ENCODE measurements at places on chromosomes 12 and 14.

DNA sequence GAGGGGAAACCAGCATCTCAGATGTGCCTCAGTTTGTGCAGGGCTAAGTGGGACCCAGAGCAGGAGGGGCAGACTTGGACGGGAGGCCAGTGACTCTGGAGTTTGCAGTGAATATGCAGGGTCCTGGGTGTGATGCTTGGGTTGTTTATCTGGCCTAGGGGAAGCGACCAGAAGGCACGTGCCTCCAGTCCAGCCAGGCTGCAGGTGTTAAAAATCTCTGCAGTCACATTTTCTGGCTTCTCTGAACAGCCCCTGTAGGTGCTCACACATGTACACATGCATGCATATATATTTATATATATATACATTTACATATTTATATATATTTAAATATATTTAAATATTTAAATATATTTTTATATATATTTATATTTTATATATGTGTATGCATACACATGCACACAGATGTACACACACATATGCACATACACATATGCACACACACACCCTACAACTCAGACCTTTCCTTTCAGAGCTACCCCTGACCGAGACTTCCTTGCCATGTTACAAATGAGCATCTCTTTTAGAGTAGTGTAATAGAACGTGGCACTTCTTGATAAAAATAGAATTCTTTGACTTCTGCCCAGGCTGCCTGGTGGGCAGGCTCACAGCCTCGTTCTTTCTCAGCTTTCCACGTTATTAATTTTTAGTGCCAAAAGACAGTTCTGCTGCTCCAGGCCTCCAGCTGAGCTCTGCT lies 26.8 kb upstream of the TCL1B start:
- DNase-seq, result no peak

DNA sequence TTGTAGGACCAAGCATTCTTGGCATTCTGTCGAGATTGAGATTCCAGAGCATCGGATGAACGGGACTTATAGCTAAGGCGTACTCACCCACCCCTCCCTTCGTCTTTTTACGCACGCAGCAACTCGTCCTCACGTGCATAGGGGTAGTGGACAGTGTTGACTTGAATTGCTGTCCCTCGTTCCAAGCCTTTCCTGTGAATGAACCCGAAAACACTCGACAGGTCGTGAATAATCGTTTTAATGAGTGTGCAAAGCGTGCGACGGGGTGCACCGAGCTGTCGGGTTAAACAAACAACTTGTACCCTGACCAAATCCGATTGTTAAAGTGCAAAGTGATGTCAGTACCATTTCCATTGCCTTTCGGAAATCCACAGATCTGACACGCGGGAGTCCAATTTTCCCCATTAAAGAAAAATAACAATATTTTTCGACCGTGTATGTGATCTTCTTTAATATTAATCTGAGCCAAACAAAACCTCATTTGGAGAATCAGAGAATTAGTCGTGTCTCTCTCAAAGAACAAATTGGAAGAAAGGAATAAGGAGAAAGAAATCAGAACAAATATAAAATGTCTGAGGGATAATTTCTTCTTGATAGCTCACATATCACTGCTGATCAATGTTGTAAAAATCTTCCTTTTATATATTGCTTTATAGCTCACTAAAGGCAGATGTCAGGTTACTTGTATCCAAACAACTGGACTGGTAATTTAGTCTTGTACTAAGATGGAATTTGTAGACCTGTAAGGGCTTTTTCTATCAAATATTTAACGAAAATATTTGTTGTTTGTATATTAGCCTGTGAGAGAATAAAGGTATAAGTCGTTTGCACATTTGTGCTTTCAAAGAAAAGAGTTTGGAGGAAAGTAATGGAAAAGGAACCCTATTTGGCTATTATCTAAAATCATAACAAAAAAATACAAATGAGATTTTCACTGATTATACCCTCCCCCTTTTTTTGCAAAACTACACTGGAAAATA lies 11.8 kb downstream of the FOXG1 start:
- no peak for DNase-seq

DNA sequence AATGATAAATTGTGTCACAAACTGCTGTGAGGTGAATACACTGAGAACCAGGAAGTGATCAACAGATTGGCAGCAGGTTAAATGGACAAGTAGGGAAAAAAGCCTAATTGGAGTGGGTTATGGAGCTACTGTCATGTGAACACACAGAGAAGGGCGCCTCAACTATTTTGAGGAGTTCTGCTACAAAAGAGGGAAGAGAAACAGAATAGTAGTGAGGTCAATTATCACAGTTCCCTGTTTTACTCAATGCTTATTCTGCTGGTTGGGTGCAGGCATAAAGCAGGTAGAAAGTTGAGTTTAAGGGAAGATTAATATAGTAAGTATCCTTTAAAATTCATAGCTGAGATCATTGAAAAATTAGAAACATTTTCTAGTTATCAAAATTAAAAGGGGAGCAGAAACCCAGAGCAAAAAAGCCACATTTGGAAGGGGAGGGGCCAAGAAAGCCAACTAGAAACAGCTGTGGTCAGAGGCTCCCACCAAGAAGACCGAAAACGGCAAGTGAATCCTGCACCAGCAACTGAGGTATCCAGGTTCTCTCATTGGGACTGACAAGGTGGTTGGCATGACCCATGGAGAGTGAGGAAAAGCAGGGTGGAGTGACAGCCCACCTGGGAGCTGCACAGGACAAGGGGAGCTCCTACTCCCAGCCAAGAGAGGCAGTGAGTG lies 105.7 kb downstream of the ZC3H14 start:
- DNase-seq, result no peak

GRCh38 chr12:25423355-25424050 lies 129.6 kb downstream of the LMNTD1 start:
- DNase-seq, result no peak

DNA sequence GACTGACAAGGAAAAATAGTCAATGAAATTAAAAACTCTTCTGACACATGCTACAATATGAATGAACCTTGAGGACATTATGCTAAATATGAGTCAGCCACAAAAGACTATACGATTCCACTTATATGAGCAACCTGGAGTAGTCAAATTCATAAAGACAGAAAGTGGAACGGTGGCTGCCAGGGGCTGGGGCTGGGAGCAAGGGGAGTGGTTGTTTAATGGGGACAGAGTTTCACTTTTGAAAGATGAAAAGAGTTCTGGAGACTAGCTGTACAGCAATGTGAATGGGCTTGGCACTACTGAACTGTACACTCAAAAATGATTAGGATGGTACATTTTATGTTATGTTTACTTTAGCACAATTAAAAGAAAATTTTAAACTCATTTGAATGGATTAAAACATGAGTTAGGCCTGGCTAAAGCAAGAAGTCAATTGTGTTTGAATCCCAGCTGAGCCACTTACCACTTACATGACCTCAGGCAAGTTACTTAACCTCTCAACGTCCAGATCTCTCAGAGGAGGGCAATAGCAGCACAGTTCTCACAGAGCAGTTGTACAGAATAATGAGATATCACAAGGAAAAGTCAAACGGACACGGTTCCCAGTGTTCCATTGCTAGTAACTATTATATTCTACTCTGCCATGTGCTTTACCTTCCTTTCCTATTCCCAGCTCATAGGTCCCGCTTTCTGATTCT lies 102.5 kb downstream of the SPTSSA start:
- no peak for DNase-seq

DNA sequence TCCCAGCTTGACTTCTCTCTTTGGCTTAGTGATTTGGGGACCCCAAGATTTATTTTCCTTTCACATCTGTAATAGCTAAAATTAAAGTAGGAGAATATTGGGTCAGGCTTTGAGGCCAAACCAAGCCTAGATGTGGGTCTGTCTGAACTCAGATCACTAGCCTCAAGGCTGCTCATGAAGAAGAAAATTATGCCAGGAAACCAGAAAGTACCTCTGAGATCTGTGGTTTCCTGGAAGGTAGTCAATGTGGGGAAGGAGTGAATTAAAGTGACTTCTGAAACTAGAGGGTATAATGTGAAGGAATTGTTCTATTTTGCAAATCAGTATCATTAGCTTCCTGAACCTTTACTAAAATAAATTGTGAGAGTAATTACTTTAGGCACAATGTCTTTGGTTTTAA lies 13.4 kb upstream of the CLEC12A start:
- no peak for DNase-seq

DNA sequence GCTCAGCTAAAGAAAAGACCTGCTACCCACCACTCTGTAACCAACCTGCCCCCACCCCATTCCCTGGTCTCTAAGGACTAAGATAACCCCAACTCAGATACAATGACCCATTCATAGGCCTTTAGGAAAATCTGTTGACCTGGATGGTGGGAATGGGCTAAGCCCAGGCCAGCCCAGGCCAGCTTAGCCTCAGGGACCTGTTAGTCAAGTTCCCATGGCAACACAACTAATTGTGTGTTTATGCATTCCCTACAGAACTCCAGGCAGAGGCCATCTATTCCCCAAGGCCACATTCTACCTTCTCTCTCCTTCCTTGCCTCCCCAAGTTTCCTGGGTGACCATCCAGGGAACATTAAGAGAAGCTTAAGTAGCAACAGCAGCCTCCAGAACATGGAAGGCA lies 16.1 kb upstream of the KRT8 start:
- DNase-seq, result no peak

- peak; percentile 73 for DNase-seq
Observed at GRCh38 chr14:103847451-103848174, at the start of gene PPP1R13B. Gene PPP1R13B (minus strand): TSS chr14:103847575. CDS start chr14:103847307, 268 bp downstream.

- DNase-seq, result no peak
Observed at GRCh38 chr12:95877622-95878021, 18.9 kb downstream of the SNRPF start.

DNA sequence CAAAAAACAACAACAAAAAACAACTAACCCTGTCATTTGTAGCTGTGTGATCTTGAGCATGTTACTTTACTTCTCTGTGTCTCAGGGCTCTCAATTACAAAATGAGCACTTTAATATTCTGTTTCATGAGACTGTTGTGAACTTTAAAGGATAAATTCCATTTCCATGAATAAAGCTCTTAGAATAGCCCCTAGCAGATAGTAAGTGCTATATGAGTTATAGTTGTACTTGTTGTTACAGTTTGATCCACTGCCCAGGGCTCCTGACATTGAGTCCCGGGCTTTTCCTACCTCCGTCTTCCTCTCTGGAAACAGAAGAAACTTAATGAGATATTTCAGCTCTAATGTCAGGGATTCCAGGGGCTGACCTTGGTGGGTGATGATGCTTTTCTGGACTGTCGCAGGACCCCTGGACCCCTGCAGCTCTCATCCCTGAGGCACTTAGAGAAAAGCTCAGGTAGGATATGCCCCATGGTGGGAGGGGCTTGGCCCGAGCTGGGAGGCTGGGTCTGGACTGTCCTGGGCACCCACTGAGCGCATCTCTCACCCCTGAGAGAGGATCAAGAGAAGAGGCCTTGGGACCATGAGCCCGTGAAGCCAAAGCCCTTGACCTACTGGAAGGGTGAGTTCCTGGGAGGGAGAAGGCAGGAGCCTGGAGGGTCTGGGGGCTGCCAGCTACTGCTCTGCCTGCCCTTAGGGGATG lies 5.1 kb downstream of the P3H3 start:
- no peak for DNase-seq

- DNase-seq, result no peak
Observed at GRCh38 chr12:9796346-9796745, 30.9 kb upstream of the KLRF1 start.

DNA sequence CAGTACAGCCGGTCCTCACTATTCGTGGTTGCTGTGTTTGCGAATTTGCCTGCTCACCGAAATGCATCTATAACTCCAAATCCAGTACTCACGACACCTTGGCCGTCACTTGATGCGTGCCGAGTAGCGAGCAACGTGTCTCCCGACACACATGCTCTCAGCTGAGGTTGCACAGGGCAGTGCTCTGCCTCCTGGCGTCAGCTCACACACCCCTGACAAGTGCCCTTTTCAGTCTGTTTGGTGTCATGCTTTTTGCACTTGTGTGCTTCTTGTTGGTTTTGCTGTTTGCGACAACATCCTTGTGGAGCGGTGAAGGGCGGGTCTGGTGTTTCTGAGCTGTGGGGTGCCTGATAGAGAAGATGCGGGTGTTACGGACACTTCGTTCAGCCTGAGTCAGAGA lies 110.4 kb upstream of the RFLNA start:
- DNase-seq, result peak; percentile 57

- DNase-seq, result no peak
Observed at GRCh38 chr12:85996280-85996679, 122.2 kb downstream of the NTS start.

GRCh38 chr12:110931315-110931728 lies 10.9 kb upstream of the MYL2 start:
- DNase-seq, result no peak

- no peak for DNase-seq
Observed at GRCh38 chr12:26851031-26851809, 18.2 kb upstream of the ITPR2 start.

DNA sequence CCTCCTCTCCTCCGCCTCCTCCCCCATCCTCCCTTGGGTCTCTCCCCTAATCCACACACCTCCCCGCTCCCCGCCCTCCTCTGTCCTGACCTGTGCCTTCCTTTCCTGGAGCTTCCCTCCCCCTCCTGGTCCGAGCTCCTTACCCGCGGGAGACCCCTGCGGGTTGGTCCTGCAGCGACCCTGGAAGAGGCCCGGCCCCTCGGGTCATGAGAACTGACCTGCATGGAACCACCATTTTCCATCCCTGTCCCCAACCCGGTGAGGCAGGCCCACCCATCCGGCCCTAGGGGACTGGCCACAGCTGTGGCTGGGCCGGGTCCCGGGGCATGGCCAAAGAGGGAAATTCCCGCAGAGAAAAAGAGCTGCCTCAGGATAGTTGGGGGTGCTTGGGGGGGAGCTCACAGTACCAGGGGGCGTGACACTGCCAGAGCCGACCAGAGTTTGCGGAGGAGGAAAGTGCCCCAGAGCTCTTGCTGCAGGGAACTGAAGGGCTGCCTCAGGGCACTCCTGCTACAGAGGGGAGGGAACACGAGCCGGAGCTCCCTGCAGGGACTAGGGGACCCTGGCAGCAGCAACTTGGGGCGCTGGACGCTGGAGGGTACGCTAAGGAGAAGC lies 613 bp downstream of the ARHGEF40 start:
- peak; percentile 28 for DNase-seq

DNA sequence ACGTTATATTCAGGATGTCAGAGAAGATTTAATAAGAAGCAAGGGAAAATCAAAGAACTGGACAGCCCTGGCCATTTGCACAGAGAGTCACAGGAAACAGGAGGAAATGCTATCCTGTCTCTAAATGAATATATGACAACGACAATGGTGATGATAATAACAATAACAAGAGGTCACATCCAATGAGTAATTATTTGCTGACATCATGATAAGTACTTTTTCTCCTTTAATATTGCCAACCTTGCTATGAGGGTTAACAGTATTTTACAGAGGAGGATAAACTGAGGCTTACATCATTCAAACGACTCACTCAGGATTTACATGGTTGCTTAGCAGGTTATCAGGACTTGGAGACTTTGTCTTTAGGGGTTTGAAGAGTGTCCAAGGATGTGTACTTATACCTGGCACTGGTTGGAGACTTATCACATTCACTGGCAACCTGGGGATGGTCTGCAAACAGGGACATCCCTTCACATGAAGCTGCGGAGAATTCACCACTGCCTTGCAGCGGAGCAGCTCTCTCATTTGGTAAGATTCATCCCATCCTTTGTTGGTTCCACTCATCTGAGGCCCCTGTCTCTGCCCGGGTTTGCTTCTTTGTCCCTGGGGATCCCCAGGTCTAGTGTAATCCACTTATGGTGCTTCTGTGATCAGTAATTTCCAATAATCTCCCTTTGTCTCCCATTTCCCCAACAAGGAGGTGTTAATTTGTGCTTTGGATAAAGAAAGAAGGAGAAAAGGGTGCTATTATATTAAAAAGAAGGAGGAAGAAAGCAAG lies 637.8 kb downstream of the BCL11B start:
- DNase-seq, result peak; percentile 12

GRCh38 chr12:120235369-120236323 lies 29.9 kb downstream of the PXN start:
- DNase-seq, result no peak

GRCh38 chr14:80634106-80634758 lies 307.3 kb downstream of the CEP128 start:
- no peak for DNase-seq

GRCh38 chr12:107891967-107892366 lies 117.5 kb downstream of the ASCL4 start:
- DNase-seq, result no peak
